ENCODE measurements at places on chromosomes 4 and X. TPM values are rescaled to one million over a fixed set of nuclear protein-coding genes. Genes with fewer than 3 reads are reported as not detected.
A peak's percentile ranks its signal among the peaks of the same experiment; 100 is the strongest.

DNA sequence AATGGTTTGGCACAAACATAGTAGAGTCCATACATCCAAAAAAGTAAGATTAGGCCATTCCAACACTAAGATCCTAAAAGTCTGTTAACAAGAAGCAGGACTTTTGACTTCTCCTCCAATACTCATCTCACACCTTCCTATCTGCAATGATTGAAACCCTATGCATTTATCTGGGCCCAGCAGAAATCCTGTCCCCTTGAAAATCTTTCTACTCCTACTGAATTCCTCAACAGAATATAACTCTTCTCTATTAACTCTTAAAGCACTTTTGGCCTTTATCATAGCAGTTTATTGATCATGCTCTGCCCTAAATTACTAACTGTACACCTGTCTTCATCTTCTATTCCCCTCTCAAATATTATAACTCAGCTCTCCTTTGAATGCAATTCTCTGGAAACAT lies 4.6 kb downstream of the G3BP2 start:
- no peak for DNase-seq

GRCh38 chr4:70583952-70584834 lies 7.9 kb upstream of the AMBN start:
- DNase-seq, result no peak

DNA sequence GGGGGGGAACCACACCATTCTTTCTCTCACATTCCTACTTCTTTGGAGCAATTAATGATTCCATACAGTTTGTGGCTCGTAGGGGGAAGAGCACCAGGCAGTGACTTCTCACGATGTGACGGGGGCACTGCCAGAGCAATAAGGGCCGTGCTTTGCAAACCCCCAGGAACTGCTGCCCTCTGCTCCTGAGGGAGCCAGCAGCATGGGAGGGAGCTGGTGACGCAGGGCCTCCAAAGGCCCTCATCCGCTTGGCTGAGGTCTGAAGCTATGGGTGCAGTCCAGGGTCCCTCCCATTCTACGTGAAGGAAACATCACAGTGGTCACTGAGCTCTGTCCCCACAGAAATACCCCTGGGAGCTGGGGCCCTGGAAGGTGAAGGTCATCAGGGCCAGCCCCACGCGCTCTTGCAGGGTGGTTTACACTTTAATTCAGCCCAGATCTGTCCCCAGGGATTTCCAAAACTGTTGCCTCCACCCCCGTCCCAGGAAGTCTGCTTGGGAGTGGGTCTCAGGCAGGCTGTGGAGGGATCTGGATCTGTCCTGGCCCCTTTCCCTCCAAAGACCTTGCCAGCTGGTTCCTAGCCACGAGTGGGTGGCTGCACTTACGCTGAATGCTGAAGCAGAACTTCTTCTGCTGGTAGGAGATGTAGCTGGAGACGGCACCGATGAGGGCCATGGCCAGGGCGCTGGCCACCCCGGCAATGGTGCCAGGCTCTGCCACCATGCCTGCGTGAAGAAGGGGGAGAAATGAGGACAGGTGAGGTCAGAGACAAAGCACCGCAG lies 82.6 kb downstream of the MTMR1 start:
- no peak for DNase-seq

- DNase-seq, result peak; percentile 82
These were observed 3.1 kb downstream of the PDGFC start for GRCh38 chr4:156968479-156968984.

GRCh38 chrX:107675823-107676555 lies 47.7 kb downstream of the PRPS1 start:
- peak; percentile 77 for DNase-seq

DNA sequence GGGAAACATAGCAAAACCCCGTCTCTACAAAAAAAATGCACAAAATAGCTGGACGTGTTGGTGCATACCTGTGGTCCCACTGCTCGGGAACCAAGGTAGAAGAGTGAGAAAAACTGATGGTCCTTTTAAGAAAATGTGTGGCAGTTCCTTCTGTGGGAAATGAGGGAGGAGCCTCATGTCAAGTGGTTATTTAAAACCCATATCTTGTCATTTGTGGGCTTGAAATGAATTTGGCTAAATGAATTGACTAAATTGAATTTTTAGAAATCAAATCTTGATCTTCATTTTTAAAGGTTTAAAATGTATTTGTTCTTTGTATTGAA lies 16.2 kb upstream of the LAMP2 start:
- no peak for DNase-seq

STBD1 gene
- 13.9 TPM for total RNA-seq

- DNase-seq, result no peak
These were observed 88.4 kb downstream of the FRMPD3 start for GRCh38 chrX:107537815-107538214.

BGN gene
- 181 TPM for total RNA-seq

Measured in sigmoid colon (tissue), 7 donors.